NCI-H82 (cell line): ENCODE measurements at places on chromosomes 7 and 10.

- no peak for DNase-seq
These were observed 12.9 kb upstream of the INPP5A start for GRCh38 chr10:132524443-132525285.

DNA sequence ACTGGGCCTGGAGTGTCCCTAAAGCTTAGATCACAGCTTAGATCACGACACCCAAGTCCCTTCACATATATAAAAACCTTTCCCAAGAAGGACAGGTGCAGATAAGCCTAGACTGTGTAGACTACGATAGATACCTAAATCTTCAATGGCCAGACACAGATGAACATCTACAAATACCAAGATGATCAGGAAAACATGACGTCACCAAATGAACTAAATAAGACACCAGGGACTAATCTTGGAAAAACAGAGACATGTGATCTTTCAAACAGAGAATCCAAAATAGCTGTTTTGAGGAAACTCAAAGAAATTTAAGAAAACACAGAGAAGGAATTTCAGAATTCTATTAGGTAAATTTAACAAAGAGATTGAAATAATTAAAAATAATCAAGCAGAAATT lies 1082.6 kb upstream of the PHF14 start:
- DNase-seq, result no peak

- DNase-seq, result no peak
These were observed 130.4 kb downstream of the MAD1L1 start for GRCh38 chr7:2102375-2102723.

DNA sequence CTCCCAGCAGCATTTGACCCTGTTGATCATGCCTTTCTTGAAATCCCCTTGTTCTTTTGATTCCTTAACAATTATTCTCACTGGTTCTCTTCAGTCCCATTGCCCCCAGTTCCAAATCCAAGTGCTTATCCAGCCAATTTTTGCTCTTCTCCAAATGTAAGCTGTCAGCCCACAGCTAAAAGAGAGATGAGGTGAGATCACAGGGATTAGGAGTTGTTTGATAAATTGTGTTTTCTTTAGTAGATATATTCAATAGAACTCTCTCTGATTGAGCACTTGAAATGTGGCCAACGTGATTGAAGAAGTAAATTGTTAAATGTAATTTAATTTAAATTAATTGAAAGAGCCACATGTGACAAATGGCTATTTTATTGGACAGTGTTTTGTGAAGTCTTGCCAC lies 76.6 kb upstream of the NME8 start:
- no peak for DNase-seq

GRCh38 chr7:131109011-131109758 lies 218.5 kb upstream of the MKLN1 start:
- no peak for DNase-seq

- DNase-seq, result peak; percentile 82
These were observed 519 bp downstream of the ITGB8 start for GRCh38 chr7:20330928-20331909.

- no peak for DNase-seq
These were observed 43.2 kb downstream of the C7orf33 start for GRCh38 chr7:148633761-148634160.

DNA sequence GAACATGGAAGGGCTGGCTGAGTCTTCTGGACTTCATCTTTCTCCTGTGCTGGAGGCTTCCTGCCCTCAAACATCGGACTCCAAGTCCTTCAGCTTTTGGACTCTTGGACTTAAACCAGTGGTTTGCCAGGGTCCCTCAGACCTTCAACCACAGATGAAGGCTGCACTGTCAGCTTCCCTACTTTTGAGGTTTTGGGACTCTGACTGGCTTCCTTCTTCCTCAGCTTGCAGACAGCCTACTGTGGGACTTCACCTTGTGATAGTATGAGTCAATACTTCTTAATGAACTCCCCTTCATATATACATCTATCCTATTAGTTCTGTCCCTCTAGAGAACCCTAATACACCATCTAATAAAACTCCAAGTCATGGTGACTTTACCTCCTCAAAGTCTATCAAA lies 4.0 kb upstream of the CLEC5A start:
- no peak for DNase-seq

DNA sequence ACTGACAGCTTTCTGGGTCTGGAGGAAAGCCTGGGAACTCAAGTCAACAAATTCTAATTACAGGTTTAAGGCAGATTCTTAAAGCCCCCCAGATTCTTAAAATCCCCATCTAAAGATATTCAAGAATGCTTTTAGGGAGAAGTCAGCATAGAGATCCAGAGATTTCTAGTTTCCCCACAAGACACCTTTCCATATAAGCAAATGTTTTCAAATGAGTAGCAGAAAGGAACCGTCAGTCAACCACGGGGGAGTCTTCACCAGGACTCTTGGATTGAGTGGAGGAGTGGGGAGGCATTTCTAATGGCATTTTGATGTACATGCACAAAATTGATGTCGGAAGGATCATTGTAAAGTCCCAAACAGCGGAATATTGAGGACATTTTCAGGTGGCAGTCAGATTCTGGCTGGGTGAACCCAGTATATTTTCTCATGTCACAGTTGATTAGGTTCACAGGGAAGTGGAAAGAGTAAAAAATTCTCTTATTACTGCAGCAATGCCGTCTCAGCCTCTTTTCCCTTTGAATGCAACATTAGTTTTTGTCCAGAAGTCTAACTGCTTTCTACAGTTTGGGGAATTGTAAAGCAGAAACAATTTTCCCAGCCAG lies 191.7 kb upstream of the YAE1 start:
- DNase-seq, result no peak

GRCh38 chr10:34816501-34817002 lies 1.5 kb upstream of the PARD3 start:
- peak; percentile 47 for DNase-seq

GRCh38 chr7:37445064-37445723 lies 3.5 kb downstream of the ELMO1 start:
- DNase-seq, result no peak

DNA sequence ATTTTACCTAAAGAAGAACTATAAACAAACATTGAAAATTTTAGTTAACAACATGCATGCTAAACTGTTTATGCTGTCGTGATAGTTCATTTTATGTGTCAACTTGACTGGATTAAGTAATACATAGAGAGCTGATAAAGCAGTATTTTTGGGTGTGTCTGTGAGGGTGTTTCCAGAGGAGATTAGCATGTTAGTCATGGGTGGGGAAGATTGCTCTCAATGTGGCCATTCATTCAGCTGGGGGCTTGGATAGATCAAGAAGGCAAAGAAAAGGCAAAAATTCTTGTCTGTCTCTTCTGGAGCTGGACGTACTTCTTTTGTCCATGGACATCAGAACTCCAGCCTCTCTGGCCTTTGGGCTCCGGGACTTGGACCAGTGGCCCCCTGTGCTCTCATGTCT lies 172.9 kb upstream of the SEMA3E start:
- no peak for DNase-seq

- DNase-seq, result peak; percentile 55
These were observed 169.5 kb upstream of the LYZL1 start for GRCh38 chr10:29119374-29119773.

DNA sequence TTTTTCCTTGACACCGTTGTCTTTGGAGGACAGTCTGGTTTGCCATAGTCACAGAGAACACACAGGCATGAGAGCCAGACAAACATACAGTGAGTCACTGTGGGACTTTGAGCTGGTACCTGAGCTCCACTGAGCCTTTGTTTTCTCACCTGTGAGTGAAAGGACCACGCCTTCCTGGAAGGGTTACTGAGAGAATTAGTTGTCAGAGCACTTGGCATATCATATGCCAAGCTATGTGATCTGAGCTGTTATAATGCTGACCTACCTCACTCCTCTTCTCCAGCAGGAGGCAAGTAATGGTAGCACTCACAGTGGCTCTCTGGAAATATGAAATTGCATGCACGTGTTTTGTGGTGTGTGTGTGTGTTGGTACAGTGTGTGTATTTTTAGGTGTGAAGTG lies 59.7 kb downstream of the CXCL12 start:
- DNase-seq, result no peak

DNA sequence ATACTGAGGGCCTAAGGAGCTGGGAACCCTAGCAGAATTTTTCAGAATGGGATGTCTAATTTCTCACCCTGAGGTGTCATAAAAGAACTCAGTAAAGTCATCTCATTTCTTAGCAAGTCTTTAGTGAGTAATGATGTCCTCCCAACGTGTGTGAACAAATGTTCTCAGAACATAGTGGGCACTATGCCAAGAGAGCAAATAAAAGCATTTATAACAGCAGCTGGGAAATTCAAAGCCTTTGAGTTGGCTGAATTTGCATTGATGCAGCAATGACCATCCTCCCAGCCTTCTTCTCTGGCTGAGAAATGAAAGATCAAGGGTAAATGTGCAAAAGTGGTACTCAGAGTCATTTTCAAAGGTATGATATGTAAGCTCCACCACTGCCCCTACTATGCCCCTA lies 109.4 kb downstream of the FAM107B start:
- DNase-seq, result peak; percentile 24
